Brain (organoid and tissue), 16 donors: ENCODE measurements at places on chromosomes 6 and 20.

GRCh38 chr20:63547725-63548480 is at the start of gene SRMS:
Gene SRMS, minus strand, starts transcription at chr20:63547749. Its CDS starts 286 bp downstream, at chr20:63547463.
- DNase-seq, result no peak

- no peak for DNase-seq
These were observed 17.6 kb downstream of the GCLC start for GRCh38 chr6:53527249-53527765.

- DNase-seq, result no peak
These were observed 27.9 kb upstream of the PLCB4 start for GRCh38 chr20:9040863-9041524.

GRCh38 chr20:53677447-53678314 is 84.0 kb upstream of the ZNF217 start:
- peak; percentile 61 for DNase-seq

- no peak for DNase-seq
These were observed 383.8 kb downstream of the TFAP2A start for GRCh38 chr6:10030942-10031537.

- DNase-seq, result no peak
These were observed 13.1 kb downstream of the MDFI start for GRCh38 chr6:41651246-41651961.

DNA sequence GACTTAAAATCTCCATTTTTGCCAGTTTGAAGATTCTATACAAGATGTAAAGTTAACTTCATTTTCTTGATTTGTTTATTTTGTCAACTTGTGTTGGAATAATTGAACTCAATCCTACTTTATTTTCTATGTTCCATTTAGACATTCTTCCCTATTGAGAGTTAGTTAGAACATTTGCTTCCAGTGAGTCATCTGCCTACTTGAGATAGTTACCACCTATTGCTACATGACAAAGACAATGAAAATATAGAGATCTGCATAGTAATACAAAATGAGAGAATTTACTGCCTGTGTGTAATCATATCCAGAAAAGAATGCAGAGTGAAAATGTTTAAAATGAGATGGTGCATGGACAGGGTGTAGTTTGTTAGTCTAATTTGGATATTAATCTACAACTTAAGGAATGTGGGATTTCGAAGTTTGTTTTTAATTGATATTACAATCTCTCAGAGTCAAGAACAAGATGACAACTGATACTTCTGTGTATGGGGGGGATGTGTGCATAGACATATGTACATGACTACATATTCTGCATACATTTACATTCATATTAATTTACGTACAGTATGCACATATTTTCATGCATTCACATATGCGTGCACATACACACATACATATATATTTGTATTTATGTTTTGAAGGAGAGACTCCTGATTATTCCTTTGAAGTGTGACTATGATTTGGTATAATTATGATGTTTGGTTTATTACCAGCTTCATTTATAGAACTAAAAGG is 420.1 kb downstream of the NKAIN2 start:
- no peak for DNase-seq

- DNase-seq, result peak; percentile 46
These were observed 44.9 kb downstream of the SNAP25 start for GRCh38 chr20:10263385-10264165.

DNA sequence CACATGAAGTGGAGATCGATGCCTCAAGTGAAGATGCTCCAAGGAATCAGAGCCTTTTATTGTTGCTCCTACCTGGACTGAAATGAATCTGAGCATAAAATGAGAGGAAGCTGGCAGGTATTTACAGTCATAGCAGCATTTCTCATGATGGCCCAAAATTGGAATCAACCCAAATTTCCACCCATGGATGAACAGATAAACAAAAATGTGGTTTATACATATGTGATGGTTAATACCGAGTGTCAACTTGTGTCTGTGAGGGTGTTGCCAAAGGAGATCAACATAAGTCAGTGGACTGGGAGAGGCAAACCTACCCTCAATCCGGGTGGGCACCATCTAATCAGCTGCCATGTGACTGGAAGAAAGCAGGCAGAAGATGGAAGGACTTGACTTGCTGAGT is 178.2 kb downstream of the PTPRT start:
- no peak for DNase-seq

DNA sequence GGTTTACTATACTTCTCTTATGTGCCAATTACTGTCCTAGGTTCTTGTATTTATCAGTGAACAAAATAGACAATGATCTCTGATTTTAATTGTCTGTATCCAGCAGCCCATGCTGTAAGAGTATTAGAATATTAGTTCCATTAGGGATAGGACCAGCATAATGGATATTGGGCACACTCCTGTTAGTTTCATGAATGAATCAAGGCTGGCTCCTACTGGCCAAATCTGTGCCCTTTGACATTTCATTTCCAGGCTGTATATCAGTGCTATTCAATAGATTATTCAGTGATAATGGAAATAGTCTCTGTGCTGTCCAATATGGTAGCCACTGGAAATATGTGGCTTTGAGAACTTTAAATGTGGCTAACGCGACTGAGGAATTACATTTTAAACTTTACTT is 1007.9 kb upstream of the FLRT3 start:
- DNase-seq, result no peak

- DNase-seq, result no peak
These were observed 27.4 kb upstream of the MAPRE1 start for GRCh38 chr20:32792316-32792715.

GRCh38 chr6:146949425-146949824 is 254.8 kb upstream of the STXBP5 start:
- no peak for DNase-seq

DNA sequence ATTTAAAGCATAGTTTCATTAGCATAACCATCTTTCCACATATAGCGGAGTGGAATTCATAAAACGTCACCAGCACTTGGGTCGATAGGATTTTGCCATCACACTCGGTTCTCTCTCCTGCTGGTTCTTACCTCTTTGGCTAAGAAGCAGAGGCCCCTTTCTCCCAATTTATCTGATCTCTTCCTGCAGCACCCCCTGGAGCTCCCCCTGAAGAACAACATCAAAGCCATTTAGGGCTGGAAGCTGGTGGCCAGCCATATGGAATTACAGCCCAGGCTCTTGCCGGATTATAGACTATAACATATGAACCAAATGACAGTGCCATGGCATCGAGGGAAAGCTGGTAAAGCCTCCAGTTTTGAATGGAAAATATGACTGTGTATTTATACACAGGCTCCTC is 6.4 kb upstream of the KIF6 start:
- no peak for DNase-seq

DNA sequence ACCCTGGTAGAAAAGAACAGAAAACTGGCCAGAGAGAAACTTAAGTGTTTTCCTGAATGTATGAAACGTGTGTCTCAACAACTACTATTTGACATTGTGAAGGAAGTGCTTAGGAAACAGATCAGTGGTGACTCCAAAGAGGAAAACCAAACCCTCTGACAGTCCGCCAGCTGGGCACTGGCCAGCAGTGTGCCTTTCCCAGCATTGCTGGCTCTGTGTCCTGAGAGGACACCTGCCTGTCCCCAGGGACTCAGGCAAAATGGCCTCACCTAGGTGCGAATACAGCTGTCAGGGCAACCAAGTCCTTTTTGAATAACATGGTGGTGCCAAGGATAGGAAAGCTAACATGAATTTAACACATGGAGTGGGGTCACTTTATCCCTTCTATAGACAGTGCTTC is 72.5 kb downstream of the NDUFAF5 start:
- no peak for DNase-seq

DNA sequence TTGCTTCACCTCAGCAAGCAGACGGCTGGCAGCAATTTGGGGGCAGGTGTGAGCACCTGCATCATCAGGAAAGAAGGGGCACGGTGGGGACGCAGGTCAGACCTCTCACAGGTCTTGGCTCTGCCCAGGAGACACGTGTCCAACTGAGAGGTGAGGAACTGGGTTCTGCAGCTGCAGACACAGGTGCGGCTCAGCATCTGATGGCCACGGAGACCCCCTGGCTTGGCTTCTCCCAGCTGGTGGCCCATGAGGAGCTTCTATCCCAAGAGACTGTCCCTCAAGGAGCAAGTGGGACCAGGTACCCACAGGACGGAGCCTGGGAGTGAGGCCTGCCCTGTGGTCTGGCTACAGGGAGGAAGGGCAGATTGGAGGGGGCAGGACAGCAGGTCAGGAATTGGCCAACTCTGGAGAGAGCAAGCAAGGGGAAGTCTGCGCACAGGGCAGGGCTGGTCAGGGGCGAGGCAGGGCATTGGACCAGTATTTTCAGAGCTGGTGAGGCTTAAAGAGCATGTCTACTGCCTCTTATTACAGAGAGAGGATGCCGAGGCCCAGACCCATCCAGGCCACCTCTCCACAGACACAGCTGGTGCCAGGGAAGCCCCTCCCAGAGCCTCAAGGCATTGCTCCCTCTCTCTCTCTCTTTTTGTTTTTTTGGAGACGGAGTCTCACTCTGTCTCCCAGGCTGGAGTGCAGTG is 4.2 kb downstream of the STMN3 start:
- DNase-seq, result no peak

DNA sequence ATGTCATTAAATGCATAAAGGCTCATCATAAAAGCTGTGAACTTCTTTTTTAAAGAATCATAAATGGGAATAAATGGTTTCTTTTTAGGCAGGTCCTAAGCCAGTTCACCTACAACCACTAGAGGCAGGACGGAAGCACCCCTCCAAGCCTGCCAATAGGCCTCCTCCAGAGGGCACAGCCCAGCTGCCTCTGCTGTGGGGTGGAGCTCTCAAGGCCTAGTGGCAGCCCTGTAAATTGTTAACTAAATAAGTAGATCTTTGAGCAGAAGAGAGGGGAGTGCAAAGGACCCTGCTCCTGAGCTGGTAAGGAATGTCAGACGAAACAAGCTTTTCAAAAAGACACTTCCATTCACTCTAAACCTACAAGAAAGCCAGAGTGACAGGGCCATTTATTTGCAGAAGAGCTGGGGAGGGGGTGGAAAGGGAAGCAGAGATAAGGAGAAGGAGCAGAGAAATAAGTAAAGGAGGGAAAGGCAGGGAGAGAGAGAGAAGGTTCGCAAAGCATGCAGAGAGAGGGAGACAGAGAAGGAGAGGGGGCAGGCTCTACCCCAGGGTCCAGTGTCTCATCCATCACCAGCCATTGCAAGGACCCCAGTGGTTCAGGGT is 18.0 kb upstream of the MAFB start:
- no peak for DNase-seq

DNA sequence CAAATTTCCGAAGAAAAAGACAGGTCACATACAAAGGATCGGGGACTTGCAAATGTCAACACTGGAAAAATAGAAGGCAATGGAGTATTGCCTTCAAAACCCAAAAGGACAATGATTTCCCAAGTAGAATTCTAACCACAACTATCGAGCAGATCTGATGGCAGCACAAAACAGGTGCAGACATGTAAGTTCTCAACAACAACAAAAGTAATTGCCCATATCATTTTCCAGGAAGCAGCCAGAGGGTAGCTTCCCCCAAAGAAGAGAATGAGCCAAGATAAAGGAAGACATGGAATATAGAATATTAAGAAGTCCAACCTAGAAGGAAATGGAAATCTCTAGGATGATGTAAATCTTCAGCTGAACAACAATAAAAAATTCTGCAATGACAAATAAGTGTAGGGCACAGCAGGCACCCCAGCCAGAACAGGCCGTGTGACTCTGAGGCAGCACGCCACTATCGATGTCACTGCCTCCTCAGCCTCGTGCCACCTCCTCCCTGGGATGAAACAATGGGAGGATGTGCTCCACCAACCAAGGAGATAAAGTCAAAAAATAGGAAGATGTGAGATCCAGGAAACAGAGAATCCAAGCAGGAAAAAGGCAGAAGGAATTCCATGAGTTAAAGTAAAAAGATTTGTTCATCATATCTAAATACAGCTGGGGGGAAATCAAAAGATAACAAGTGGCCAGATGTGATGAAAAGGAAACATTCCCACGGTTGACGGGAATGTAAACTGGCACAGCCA is 34.1 kb downstream of the SERPINB1 start:
- DNase-seq, result no peak

DNA sequence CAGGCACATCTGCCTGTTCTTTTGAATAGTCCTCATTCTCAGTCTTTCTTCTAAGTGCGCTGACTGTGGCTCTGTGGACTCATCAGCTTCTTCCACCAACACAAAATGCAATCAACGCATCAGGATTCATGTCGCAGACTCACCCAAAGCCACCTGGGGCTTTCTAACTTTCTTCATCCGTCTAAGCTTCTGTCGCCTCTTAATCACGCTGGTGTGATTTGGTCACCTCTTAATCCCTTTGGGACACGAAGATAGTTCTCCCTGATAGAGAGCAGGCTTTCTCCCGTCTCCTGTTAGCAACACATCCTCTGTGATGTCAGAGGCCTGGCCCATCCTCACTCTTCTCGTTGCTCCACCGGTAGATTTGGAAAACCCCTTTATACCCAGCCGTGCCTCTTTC is 78.0 kb upstream of the FOXQ1 start:
- DNase-seq, result no peak

- no peak for DNase-seq
These were observed 103.9 kb downstream of the EPM2A start for GRCh38 chr6:145631374-145631773.

GRCh38 chr6:28607990-28608389 is 82.3 kb downstream of the GPX5 start:
- DNase-seq, result no peak

GRCh38 chr6:166626177-166627032 is 646 bp downstream of the RPS6KA2 start:
- peak; percentile 70 for DNase-seq

DNA sequence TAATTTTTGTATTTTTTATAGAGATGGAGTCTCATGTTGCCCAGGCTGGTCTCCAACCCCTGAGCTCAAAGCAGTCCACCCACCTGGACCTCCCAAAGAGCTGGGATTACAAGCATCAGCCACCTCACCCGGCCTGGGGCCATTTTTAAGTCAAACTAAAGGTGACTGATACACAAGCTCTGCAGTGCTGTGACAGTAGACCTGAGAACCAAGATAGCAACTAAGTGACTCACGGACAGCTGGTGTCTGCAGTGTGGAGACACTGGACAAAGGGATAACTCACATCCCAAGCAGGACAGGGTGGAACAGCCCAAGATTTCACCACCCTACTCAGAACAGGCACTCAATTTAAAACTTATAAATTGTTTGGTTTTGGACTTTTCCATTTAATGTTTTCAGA is 402.5 kb downstream of the CD83 start:
- no peak for DNase-seq

DNA sequence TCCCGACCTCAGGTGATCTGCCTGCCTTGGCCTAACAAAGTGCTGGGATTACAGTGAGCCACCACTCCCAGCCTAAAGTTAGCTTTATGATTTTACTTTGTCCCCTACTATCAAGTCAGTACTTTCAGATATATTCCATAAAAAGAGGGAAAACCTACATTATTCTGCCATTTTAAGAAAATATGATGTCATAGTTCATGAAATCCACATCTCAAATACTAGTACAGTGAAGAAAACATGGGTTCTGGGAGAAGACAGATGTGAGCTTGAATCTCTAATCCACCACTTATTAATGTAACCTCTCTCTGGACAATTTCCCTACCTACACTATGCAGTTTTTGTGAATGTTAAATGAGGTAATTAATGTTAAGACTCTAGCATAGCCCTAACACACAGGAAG is 74.5 kb downstream of the PDE10A start:
- DNase-seq, result no peak

GRCh38 chr6:156808287-156808686 is 31.1 kb downstream of the ARID1B start:
- peak; percentile 53 for DNase-seq
